Trophoblast cell (in vitro differentiated cells and primary cell): ENCODE measurements at places on chromosomes 3 and 15.

- H3K27me3 ChIP-seq, result no peaks in the 10 kb centered on the region
- H3K4me3 ChIP-seq, result no peak overlapping the region
- H3K36me3 ChIP-seq, result no peaks in the 10 kb centered on the region
- peaks cover 2% of the 10 kb centered on the region for H3K4me1 ChIP-seq
- no peak for DNase-seq
These were observed 195.6 kb downstream of the TCF12 start for GRCh38 chr15:57114070-57114469.

DNA sequence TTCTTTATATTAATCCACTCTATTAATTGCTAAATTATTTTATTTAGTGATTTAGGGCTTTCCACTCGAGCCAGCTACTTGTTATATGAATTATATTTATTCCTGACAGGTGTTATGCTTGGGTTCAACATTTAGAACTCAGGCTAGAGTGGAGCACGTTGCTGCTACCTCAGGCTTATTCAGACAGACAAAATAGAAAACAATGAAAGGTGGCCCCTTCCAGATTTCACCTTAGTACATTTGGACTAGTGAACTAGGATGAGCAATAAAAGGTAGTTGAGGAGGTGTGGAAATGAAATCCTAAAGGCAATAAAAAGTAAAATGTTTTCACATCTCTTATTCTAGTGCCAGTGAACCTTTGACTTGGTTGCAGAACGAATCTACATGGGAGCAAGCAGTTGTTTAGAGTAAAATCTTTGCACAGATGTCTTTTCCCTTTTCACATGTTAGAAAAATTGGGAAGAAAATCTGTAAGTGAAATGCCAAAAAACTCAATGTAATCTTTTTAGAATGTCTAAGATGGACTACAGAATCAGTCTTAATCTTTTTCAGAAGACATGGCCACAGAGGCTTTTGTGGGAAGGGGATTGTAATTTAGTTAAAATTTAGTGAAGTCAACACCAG, 63.8 kb downstream of the AKAP13 start:
- peaks cover 2% of the 10 kb centered on the region for H3K4me1 ChIP-seq
- H3K27me3 ChIP-seq, result no peaks in the 10 kb centered on the region
- no peaks in the 10 kb centered on the region for H3K36me3 ChIP-seq
- DNase-seq, result no peak

DNA sequence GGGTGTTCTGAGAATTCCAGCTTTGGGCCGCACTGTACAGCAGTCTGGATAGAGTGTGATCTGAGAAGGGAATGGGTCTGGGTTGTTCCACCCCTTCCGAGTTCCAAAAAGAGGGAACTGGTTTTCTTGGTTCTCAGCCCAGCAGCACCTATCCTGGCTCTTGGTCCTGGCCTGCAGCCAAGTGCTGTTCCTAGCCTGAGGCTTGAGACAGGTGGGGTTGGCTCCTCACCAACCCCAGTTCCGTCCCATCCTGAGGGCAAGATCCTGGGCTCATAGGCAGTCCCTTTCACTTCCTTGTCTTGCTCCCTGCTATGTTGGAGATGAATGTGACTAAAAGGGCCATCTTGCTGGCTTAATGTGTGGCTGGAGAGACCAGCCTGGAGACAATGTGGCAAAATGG, 15.2 kb downstream of the IVD start:
- H3K4me3 ChIP-seq, result no peak overlapping the region
- peaks cover 3% of the 10 kb centered on the region for H3K4me1 ChIP-seq
- H3K36me3 ChIP-seq, result peaks cover 9% of the 10 kb centered on the region
- no peak overlapping the region for H3K27ac ChIP-seq

GRCh38 chr15:97087006-97087741, 756.7 kb downstream of the NR2F2 start:
- H3K27me3 ChIP-seq, result no peaks in the 10 kb centered on the region
- H3K27ac ChIP-seq, result no peak overlapping the region

- H3K27me3 ChIP-seq, result no peaks in the 10 kb centered on the region
- H3K4me1 ChIP-seq, result no peaks in the 10 kb centered on the region
- H3K27ac ChIP-seq, result no peak overlapping the region
- H3K4me3 ChIP-seq, result no peak overlapping the region
- no peak for DNase-seq
- no peaks in the 10 kb centered on the region for H3K36me3 ChIP-seq
These were observed 990.4 kb upstream of the CADM2 start for GRCh38 chr3:83968356-83968755.

- no peaks in the 10 kb centered on the region for H3K36me3 ChIP-seq
- peak; percentile 59 for DNase-seq
- H3K4me3 ChIP-seq, result no peak overlapping the region
- no peaks in the 10 kb centered on the region for H3K4me1 ChIP-seq
These were observed 36.8 kb downstream of the FNDC3B start for GRCh38 chr3:172076212-172076611.

- DNase-seq, result no peak
- no peak overlapping the region for H3K4me3 ChIP-seq
- no peaks in the 10 kb centered on the region for H3K27me3 ChIP-seq
- H3K27ac ChIP-seq, result no peak overlapping the region
These were observed 134.8 kb upstream of the MEF2A start for GRCh38 chr15:99430881-99431401.

DNA sequence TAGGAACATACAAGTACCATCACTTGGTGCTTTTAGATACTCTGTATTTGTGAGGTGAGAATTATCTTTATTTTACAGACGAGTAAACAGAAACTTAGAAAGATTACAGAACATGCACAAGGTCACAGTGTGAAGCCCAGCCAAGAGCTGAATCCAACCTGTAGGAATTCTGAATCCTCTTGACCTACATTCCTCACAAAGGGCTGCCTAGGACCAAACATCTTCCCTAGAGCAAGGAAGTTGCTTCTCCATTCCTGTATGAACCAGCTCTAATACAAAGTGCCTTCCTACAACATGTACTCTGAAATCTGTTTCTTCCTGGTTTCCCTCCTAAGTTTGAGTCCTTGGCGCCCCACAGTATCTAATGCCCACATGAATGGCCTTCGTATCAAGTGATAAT, 2.9 kb downstream of the HDGFL3 start:
- no peaks in the 10 kb centered on the region for H3K4me1 ChIP-seq
- no peaks in the 10 kb centered on the region for H3K36me3 ChIP-seq
- no peak overlapping the region for H3K4me3 ChIP-seq
- no peaks in the 10 kb centered on the region for H3K27me3 ChIP-seq

- DNase-seq, result no peak
- no peaks in the 10 kb centered on the region for H3K36me3 ChIP-seq
- no peaks in the 10 kb centered on the region for H3K27me3 ChIP-seq
- H3K27ac ChIP-seq, result no peak overlapping the region
These were observed 138.5 kb upstream of the ABI3BP start for GRCh38 chr3:101131767-101132166.

- no peak overlapping the region for H3K27ac ChIP-seq
- H3K4me1 ChIP-seq, result no peaks in the 10 kb centered on the region
- H3K36me3 ChIP-seq, result no peaks in the 10 kb centered on the region
- no peak overlapping the region for H3K4me3 ChIP-seq
- H3K27me3 ChIP-seq, result no peaks in the 10 kb centered on the region
- no peak for DNase-seq
These were observed 79.8 kb downstream of the RFTN1 start for GRCh38 chr3:16433701-16434151.

GRCh38 chr3:27666272-27666671, 55.9 kb downstream of the EOMES start:
- no peaks in the 10 kb centered on the region for H3K36me3 ChIP-seq
- H3K4me3 ChIP-seq, result no peak overlapping the region
- no peaks in the 10 kb centered on the region for H3K4me1 ChIP-seq
- no peak overlapping the region for H3K27ac ChIP-seq

DNA sequence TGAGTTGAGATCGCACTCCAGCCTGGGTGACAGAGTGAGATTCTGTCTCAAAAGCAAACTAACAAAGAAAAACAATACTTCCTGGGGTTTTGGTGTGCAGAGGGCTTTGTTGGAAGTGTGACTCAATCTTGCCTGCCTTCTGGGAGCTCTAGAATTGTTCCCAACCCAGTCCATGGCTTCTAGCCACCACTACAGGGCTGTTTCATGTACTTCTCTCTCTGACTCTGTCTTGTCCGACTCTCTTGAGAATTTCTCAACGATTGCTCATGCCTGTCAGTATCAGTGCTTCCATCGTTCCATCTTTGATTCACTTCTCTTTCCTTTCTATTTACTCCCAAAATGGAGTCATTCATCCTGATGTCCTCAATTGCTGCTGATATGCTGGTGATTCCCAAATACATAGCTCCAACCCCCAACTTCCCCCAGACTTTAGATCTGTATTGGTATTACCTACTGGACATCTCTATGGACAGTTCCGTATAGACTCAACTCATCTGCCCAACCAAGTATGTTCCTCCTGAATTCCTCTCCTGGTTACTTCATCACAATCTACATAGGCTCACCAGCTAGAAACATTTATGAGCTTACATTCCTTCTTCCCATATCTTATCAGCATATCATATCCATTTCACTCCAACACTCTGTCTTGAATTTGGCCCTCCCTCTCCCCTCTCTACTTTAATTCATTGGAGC, 1.8 kb upstream of the AP2M1 start:
- peak; percentile 57 for DNase-seq
- peaks cover 51% of the 10 kb centered on the region for H3K36me3 ChIP-seq
- peaks cover 31% of the 10 kb centered on the region for H3K4me1 ChIP-seq
- H3K27ac ChIP-seq, result no peak overlapping the region

DNA sequence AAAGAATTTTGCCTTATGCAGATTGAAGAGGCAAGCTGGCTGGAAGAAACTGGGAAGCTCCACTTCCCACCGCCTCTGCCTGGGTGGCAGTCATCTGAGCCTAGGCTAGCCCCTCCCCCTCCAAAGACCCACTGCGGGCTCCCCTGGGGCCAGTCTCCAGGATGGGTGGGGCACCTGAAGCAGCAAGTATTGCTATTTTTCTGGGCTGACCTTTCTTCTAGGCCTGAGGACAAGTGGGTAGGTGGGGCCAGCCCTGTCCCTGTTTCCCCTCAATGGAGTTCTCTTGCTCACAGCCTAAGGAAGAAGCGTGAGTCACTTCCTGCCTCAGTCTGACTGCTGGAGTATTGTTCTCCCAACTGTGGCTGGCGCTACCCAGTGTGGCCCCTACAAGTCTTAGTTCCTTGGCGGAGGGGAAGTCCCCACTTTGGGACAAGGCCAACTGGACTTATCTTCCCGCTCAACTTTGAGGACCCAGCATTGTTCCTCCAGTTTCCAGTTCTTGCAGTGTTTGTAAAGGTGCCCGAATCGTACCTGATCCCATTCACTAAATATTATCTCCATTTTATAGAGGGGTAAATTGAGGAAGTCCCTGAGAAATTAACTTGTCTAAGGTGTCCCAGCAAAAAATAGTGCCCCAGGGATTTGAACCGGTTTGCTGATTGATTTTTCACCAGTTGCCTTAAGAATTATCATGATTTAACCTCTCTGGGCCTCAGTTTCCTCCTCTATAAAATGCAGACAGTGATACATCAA, 1.4 kb downstream of the FURIN start:
- no peaks in the 10 kb centered on the region for H3K27me3 ChIP-seq
- H3K4me1 ChIP-seq, result peaks cover 35% of the 10 kb centered on the region
- no peaks in the 10 kb centered on the region for H3K36me3 ChIP-seq
- peak overlapping the region; percentile 92 for H3K27ac ChIP-seq
- DNase-seq, result peak; percentile 94

GRCh38 chr3:170911051-170911450, 2.6 kb upstream of the EIF5A2 start:
- H3K27me3 ChIP-seq, result peaks cover 11% of the 10 kb centered on the region
- no peak overlapping the region for H3K4me3 ChIP-seq
- H3K36me3 ChIP-seq, result no peaks in the 10 kb centered on the region
- no peak for DNase-seq
- H3K27ac ChIP-seq, result no peak overlapping the region
- H3K4me1 ChIP-seq, result peaks cover 8% of the 10 kb centered on the region

DNA sequence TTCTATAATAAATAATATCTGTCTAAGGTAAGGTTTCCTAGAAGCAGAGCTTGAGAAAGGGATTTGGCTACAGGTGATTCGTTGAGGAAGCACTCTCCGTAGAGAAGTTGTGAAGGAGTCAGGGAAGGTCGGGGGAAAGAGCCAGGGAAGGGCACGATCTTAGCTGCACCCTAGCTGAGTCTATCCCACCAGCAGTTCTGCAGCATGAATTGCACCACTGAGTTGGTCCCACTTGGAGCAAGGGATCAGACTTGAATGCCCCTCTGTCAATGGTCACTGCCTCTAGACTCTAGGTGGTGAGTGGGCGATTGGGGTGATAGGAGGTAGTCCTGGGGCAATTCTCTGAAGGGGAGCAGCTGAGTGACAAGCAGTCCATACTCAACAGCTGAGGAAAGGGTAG, 13.5 kb downstream of the TMC3 start:
- no peak for DNase-seq
- H3K4me1 ChIP-seq, result no peaks in the 10 kb centered on the region
- H3K4me3 ChIP-seq, result no peak overlapping the region
- H3K27me3 ChIP-seq, result no peaks in the 10 kb centered on the region

- no peak overlapping the region for H3K4me3 ChIP-seq
- H3K36me3 ChIP-seq, result no peaks in the 10 kb centered on the region
- no peaks in the 10 kb centered on the region for H3K4me1 ChIP-seq
- no peak for DNase-seq
- no peaks in the 10 kb centered on the region for H3K27me3 ChIP-seq
- no peak overlapping the region for H3K27ac ChIP-seq
These were observed 12.9 kb downstream of the GABRB3 start for GRCh38 chr15:26759986-26760385.

DNA sequence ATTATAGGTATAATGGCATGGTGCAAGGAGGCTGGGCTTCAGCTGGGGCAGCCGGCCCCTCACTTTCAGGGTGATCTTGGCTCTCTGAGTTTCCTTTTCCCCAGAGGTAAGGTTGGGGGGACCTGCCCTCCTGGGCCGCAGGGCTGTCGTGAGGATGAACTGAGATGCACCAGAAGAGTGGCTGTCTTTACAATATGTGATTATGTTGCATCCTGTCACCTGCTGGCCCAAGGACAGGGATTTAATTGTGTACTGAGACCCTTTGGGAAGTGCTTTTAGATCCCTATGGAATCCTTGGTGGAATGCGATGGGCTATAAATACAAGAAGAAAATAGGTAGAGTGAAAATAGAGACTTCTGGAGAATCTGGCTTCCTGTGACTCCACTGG, 22.1 kb downstream of the ANAPC13 start:
- peaks cover 17% of the 10 kb centered on the region for H3K4me1 ChIP-seq
- H3K36me3 ChIP-seq, result no peaks in the 10 kb centered on the region
- H3K4me3 ChIP-seq, result no peak overlapping the region
- no peaks in the 10 kb centered on the region for H3K27me3 ChIP-seq

GRCh38 chr3:197940745-197941384, 9.1 kb upstream of the RPL35A start:
- no peak overlapping the region for H3K4me3 ChIP-seq
- H3K27me3 ChIP-seq, result no peaks in the 10 kb centered on the region
- H3K36me3 ChIP-seq, result peaks cover 2% of the 10 kb centered on the region

- H3K36me3 ChIP-seq, result no peaks in the 10 kb centered on the region
- no peak overlapping the region for H3K27ac ChIP-seq
- H3K4me3 ChIP-seq, result no peak overlapping the region
- H3K27me3 ChIP-seq, result no peaks in the 10 kb centered on the region
- no peak for DNase-seq
- no peaks in the 10 kb centered on the region for H3K4me1 ChIP-seq
These were observed 1.9 kb downstream of the FGF7 start for GRCh38 chr15:49424954-49425353.

DNA sequence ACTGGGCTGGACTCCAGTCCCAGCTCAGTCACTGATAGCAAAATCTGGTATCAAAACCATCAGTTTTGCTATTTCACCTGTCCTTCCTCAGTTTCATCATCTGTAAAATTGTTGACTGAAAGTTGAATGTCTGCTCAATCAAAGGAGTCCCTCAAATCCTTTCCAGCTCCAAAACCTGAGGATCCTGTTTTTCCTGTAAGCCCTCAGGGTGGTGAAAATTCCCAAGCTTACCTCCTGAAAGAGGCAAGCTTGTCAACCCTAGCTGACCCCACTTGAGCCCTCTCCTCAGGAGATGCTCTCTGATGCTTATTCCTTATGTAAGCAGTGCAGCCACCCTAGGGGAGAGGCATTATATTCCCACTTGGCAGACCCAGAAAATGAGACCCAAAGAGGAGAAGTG, 82.6 kb downstream of the HMG20A start:
- no peak overlapping the region for H3K4me3 ChIP-seq
- DNase-seq, result no peak
- H3K27ac ChIP-seq, result peak overlapping the region; percentile 18
- H3K4me1 ChIP-seq, result peaks cover 37% of the 10 kb centered on the region
